ENCODE measurements at places on chromosomes 4 and X. TPM values are rescaled to one million over a fixed set of nuclear protein-coding genes. Genes with fewer than 3 reads are reported as not detected.

PRRG3 gene
- total RNA-seq: not detected

- no peak overlapping the region for H3K27ac ChIP-seq
- no peaks in the 10 kb centered on the region for H3K36me3 ChIP-seq
- peaks cover 3% of the 10 kb centered on the region for H3K27me3 ChIP-seq
- no peaks in the 10 kb centered on the region for H3K4me1 ChIP-seq
Measured at GRCh38 chrX:9855561-9856283, 69.5 kb downstream of the SHROOM2 start.

- H3K36me3 ChIP-seq: no peaks in the 10 kb centered on the region
- no peak overlapping the region for H3K27ac ChIP-seq
- no peak for DNase-seq
- H3K4me1 ChIP-seq: no peaks in the 10 kb centered on the region
- H3K27me3 ChIP-seq: no peaks in the 10 kb centered on the region
Measured at GRCh38 chr4:57877047-57877458, 766.9 kb upstream of the IGFBP7 start.

GALNTL6 gene
- total RNA-seq: not detected

- no peaks in the 10 kb centered on the region for H3K4me1 ChIP-seq
- H3K27me3 ChIP-seq: no peaks in the 10 kb centered on the region
- H3K4me3 ChIP-seq: no peak overlapping the region
- no peak overlapping the region for H3K27ac ChIP-seq
Measured at GRCh38 chrX:63922221-63922620, 137.2 kb upstream of the ARHGEF9 start.

DNA sequence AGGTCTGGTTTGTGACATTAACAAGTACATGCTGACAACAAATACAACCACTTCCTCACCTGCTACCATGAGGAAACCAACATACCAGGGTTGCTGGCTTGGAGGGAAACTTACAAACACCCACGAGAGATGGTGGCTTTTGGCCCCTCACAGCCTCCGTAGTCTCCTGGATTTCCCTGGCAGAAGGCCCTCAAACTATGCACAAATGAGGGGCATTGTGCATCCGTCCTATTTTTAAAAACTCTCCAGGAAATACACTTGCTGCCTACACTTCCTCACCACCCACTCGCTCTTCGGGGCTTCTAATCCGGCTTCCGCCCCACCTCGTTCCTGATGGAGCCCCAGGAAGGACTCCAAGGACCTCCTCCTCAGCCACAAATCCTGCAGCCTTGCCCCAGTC, 355.0 kb upstream of the GATB start:
- H3K27me3 ChIP-seq: no peaks in the 10 kb centered on the region
- peak overlapping the region; percentile 81 for H3K27ac ChIP-seq
- H3K36me3 ChIP-seq: peaks cover 11% of the 10 kb centered on the region
- H3K4me3 ChIP-seq: peak overlapping the region; percentile 74

DNA sequence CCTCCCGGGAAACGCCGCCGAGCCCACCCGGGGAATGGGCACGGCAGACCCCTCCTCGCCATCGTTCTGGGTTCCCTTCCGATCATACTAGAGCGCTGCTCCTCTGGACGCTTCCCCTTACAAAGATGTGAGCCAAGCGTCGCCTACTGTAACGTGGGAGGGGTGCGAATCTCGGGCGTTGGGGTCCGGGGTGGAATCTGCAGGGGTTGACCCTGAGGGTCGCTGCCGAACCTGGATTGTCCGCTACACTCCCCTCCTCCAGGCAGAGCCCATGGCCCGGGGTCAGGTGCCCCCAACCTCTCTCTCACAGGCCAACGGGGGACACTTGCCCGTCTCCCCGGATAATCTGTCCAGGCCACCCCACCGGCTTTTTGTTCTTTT, 13.8 kb downstream of the BCOR start:
- DNase-seq: no peak
- H3K36me3 ChIP-seq: peaks cover 7% of the 10 kb centered on the region
- no peak overlapping the region for H3K27ac ChIP-seq
- no peaks in the 10 kb centered on the region for H3K27me3 ChIP-seq
- peak overlapping the region; percentile 71 for H3K4me3 ChIP-seq

DNA sequence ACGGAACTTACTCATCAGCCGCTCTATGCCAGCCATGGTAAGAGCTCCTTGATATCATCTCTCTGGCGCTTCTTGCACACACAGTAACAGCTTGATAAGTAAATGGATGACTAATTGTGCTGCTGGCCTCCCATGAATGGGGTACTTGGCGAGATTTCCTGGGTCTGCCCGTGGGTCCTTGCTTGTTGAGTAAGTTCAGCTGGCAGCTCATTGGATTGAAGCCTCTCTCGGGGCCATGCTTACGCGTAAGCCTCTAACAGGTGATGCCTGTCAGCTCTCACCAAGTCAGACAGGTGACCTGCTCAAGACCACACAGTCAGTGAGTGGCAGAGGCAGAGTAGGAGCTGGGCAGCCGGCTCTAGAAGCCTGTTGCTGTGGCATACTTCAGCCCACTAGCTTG, 7.7 kb downstream of the NSG1 start:
- H3K27me3 ChIP-seq: peaks cover 9% of the 10 kb centered on the region
- H3K36me3 ChIP-seq: no peaks in the 10 kb centered on the region
- H3K4me1 ChIP-seq: no peaks in the 10 kb centered on the region
- no peak overlapping the region for H3K27ac ChIP-seq
- DNase-seq: no peak

GRCh38 chr4:172157946-172158345, 344.7 kb downstream of the GALNTL6 start:
- DNase-seq: no peak
- H3K4me3 ChIP-seq: no peak overlapping the region
- no peaks in the 10 kb centered on the region for H3K4me1 ChIP-seq
- no peak overlapping the region for H3K27ac ChIP-seq
- H3K27me3 ChIP-seq: no peaks in the 10 kb centered on the region

APLN gene
- total RNA-seq: 0.66 TPM

PRKG2 gene
- total RNA-seq: 0.12 TPM

SPANXC gene
- total RNA-seq: not detected

DNA sequence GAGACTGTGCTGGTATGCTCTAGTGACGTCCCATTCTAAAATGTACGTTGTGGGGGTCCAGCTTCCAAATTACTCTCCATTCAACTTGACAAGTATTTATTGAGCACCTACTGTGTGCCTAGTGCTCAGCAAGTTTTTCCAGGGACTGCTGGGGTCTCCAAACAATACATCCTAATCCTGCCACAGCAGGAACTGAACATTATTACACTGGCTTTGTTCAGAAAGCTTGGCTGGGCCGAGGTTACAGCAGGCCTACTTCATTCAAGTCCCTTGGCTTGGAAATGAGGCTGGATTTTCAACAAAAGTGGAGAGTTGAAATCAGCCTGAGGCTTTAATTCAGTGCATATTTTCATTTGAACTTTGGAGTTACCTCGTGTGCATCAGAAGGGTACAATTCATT, 78.0 kb downstream of the GUCY2F start:
- H3K4me1 ChIP-seq: no peaks in the 10 kb centered on the region
- DNase-seq: no peak
- no peak overlapping the region for H3K27ac ChIP-seq
- H3K27me3 ChIP-seq: no peaks in the 10 kb centered on the region
- H3K36me3 ChIP-seq: no peaks in the 10 kb centered on the region
- no peak overlapping the region for H3K4me3 ChIP-seq

GRCh38 chr4:96974295-96974694, 1134.4 kb downstream of the PDHA2 start:
- H3K27ac ChIP-seq: no peak overlapping the region
- no peaks in the 10 kb centered on the region for H3K27me3 ChIP-seq
- DNase-seq: no peak
- no peak overlapping the region for H3K4me3 ChIP-seq
- H3K4me1 ChIP-seq: no peaks in the 10 kb centered on the region

- no peak for DNase-seq
- H3K4me1 ChIP-seq: no peaks in the 10 kb centered on the region
- no peak overlapping the region for H3K27ac ChIP-seq
Measured at GRCh38 chr4:94396984-94397383, 54.3 kb upstream of the HPGDS start.

NPY5R gene
- total RNA-seq: not detected

GRCh38 chr4:107685740-107686139, 34.3 kb downstream of the PAPSS1 start:
- H3K4me3 ChIP-seq: no peak overlapping the region
- H3K4me1 ChIP-seq: no peaks in the 10 kb centered on the region
- no peaks in the 10 kb centered on the region for H3K27me3 ChIP-seq

PRAF2 gene
- 15.9 TPM for total RNA-seq

TEX13B gene
- not detected for total RNA-seq

- no peaks in the 10 kb centered on the region for H3K36me3 ChIP-seq
- H3K4me3 ChIP-seq: no peak overlapping the region
- no peaks in the 10 kb centered on the region for H3K4me1 ChIP-seq
- no peaks in the 10 kb centered on the region for H3K27me3 ChIP-seq
- no peak overlapping the region for H3K27ac ChIP-seq
- DNase-seq: no peak
Measured at GRCh38 chr4:148954011-148954749, 512.0 kb upstream of the NR3C2 start.

GRCh38 chr4:109065006-109065405, 237.5 kb downstream of the COL25A1 start:
- H3K27ac ChIP-seq: no peak overlapping the region
- no peak overlapping the region for H3K4me3 ChIP-seq
- H3K4me1 ChIP-seq: no peaks in the 10 kb centered on the region
- H3K36me3 ChIP-seq: no peaks in the 10 kb centered on the region

- no peak for DNase-seq
- H3K4me1 ChIP-seq: peaks cover 8% of the 10 kb centered on the region
- peaks cover 3% of the 10 kb centered on the region for H3K36me3 ChIP-seq
- H3K27me3 ChIP-seq: peaks cover 19% of the 10 kb centered on the region
- H3K27ac ChIP-seq: no peak overlapping the region
- H3K4me3 ChIP-seq: no peak overlapping the region
Measured at GRCh38 chrX:129983575-129984110, 1.2 kb downstream of the BCORL1 start.

MAGEA10 gene
- not detected for total RNA-seq

CSAG3 gene
- 1.1 TPM for total RNA-seq

GRCh38 chrX:72131317-72132294, at the start of gene RTL5:
RTL5 (minus strand) TSS chrX:72131915.
- DNase-seq: peak; percentile 76
- H3K27ac ChIP-seq: no peak within 1 kb of the TSS
- peak within 1 kb of the TSS; percentile 73 for H3K4me3 ChIP-seq

- no peaks in the 10 kb centered on the region for H3K4me1 ChIP-seq
- H3K4me3 ChIP-seq: no peak overlapping the region
- peaks cover 27% of the 10 kb centered on the region for H3K36me3 ChIP-seq
- no peaks in the 10 kb centered on the region for H3K27me3 ChIP-seq
- no peak overlapping the region for H3K27ac ChIP-seq
Measured at GRCh38 chr4:8468746-8469535, 28.4 kb downstream of the TRMT44 start.

All from activated CD4-positive, alpha-beta T cell treated with anti-CD3 and anti-CD28 coated beads, Interleukin-2, amount 10 ng/mL, durations not matched to agents 24 days and 14 days (primary cell).